ENCODE measurements at places on chromosomes 1 and 21.

DNA sequence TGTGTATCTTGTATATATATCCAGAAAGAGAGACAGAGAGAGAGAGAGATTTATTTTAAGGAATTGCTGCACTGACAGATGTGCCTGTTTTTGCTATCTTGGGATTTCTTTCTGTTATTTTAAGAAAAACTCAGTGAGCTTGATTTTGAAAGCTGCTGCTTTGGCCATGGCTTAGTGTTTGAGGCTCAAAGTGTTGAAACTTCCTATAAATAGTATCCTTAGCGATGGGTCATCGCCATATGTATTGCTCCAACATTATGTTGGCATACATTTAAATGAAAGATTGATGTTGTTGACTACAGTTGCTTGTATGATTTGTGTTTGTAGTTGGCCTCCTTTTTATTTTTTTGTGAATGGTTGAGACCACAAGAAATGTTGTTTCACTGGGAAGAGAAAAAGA lies 29.0 kb upstream of the NTPCR start:
- no peak overlapping the region for H3K27ac ChIP-seq
- no peak for DNase-seq
- no peak overlapping the region for H3K4me3 ChIP-seq
- H3K36me3 ChIP-seq: no peaks in the 10 kb centered on the region
- H3K27me3 ChIP-seq: no peaks in the 10 kb centered on the region

- peak; percentile 30 for DNase-seq
- H3K4me3 ChIP-seq: peak overlapping the region; percentile 83
- no peaks in the 10 kb centered on the region for H3K27me3 ChIP-seq
These were observed 1.2 kb downstream of the ITPKB start for GRCh38 chr1:226737819-226738420.

GRCh38 chr1:183106746-183107145 lies 79.3 kb upstream of the LAMC2 start:
- H3K27ac ChIP-seq: no peak overlapping the region
- no peak overlapping the region for H3K4me3 ChIP-seq
- DNase-seq: no peak
- no peaks in the 10 kb centered on the region for H3K4me1 ChIP-seq

DNA sequence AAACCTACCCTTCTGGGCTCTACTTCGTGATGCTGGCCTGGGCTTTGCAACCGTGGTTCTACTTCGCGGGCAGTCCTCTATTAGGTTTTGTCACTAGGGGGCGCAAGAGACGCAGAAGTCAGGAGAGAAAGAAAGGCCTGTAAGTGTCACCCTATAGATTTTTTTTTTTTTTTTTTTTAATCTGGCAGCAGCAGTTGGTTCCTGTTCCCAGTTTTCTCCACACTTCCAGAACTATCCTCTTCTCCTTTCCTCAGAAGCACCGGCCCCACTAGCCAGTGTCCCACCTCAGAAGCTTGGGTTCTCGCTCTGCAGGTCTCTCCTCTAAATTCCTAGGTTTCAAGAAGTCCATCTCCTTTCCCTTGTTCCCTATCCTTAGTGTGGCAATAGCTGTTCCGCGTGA lies 9.1 kb upstream of the LCE2D start:
- no peaks in the 10 kb centered on the region for H3K4me1 ChIP-seq
- no peak for DNase-seq
- H3K4me3 ChIP-seq: no peak overlapping the region
- no peak overlapping the region for H3K27ac ChIP-seq
- no peaks in the 10 kb centered on the region for H3K36me3 ChIP-seq

GRCh38 chr1:35568975-35569395 lies 4.1 kb upstream of the TFAP2E start:
- no peaks in the 10 kb centered on the region for H3K36me3 ChIP-seq
- H3K27me3 ChIP-seq: no peaks in the 10 kb centered on the region
- no peaks in the 10 kb centered on the region for H3K4me1 ChIP-seq

DNA sequence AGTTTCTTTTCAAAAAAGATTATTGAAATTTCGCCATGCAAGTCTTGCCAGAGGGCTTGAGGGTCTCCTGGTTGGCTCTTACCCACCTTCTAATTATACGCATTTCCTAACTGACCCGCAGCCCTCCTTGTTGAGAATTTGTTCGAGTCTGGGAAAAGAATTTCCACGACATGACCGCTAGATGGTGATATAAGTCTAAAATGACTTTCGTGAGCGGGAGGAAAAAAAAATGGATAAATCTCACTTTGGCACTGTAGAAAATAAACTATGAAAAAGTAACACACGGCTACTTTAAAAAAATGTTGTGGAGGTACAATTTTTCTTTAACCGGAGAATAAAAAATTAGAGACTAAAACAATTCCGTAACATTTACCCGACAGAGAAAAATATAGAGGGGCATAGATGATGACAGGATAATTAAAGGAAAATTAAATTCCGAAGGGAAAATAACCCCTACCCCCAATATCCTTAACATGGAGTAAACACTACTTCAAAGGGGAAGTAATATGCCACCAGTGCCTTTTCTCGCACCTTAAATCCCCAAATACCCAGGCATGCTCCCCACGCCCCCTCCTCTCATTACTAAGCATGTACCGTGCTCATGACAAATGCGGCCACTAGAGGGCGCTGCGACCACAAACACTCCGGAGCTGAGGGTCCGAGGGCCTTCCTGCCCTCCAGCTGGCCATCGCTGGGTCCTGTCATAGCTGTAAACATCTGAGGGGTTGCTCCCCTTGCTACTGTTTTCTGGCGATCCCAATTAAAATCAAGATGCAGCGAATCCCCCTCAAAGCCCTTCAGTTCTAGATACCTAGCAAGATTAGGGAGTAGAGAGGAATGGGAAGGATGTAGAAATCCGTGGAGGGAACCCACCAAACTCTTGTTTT lies 266.9 kb downstream of the ASTN1 start:
- no peaks in the 10 kb centered on the region for H3K4me1 ChIP-seq
- no peaks in the 10 kb centered on the region for H3K36me3 ChIP-seq
- no peaks in the 10 kb centered on the region for H3K27me3 ChIP-seq
- H3K27ac ChIP-seq: no peak overlapping the region
- peak overlapping the region; percentile 26 for H3K4me3 ChIP-seq

- no peaks in the 10 kb centered on the region for H3K4me1 ChIP-seq
- H3K27me3 ChIP-seq: no peaks in the 10 kb centered on the region
- DNase-seq: no peak
- no peak overlapping the region for H3K4me3 ChIP-seq
- no peak overlapping the region for H3K27ac ChIP-seq
These were observed 308.1 kb downstream of the CTH start for GRCh38 chr1:70719154-70719553.

DNA sequence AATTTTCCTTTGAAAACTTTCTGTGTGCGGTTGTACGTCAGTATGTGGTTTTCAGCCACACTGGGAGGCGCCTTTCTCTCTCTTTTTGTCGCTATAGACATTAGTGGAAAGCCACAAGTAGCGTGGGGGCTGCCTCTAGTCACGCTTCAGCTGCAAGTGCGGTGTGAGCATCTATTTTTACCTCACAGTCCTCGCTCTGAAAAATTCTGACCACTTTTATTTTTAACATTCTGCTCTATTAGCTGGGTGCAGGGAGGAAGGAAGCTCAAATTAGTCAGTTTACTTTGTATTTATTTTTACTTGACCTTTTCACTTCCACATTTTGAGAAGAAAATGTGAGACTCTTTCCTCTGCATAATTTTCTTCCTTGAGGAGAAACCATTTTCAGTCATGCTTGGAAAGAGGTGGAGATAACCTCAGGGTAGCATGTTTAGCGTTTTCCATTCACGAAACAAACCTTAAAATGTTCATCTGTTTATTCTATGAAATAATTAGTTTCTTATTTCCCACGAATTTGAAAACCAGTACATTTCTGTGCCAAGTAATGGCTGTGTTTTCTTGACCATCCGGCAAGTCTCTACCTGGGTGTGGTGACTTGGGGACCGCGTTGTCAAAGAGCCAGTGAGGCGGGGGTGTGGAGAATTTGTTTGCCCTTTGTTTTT lies 35.6 kb downstream of the ADARB1 start:
- no peaks in the 10 kb centered on the region for H3K36me3 ChIP-seq
- H3K4me3 ChIP-seq: no peak overlapping the region
- no peaks in the 10 kb centered on the region for H3K27me3 ChIP-seq

GRCh38 chr21:32189688-32190483 lies 89.0 kb downstream of the MIS18A start:
- no peak overlapping the region for H3K4me3 ChIP-seq
- no peak for DNase-seq
- no peak overlapping the region for H3K27ac ChIP-seq
- H3K4me1 ChIP-seq: no peaks in the 10 kb centered on the region

- DNase-seq: no peak
- H3K4me1 ChIP-seq: no peaks in the 10 kb centered on the region
- no peaks in the 10 kb centered on the region for H3K36me3 ChIP-seq
- no peaks in the 10 kb centered on the region for H3K27me3 ChIP-seq
- H3K4me3 ChIP-seq: peak overlapping the region; percentile 37
These were observed 2.8 kb downstream of the LAPTM5 start for GRCh38 chr1:30754684-30755171.

GRCh38 chr21:28761674-28762356 lies 230.9 kb downstream of the LTN1 start:
- no peaks in the 10 kb centered on the region for H3K27me3 ChIP-seq
- H3K27ac ChIP-seq: no peak overlapping the region
- no peaks in the 10 kb centered on the region for H3K4me1 ChIP-seq

DNA sequence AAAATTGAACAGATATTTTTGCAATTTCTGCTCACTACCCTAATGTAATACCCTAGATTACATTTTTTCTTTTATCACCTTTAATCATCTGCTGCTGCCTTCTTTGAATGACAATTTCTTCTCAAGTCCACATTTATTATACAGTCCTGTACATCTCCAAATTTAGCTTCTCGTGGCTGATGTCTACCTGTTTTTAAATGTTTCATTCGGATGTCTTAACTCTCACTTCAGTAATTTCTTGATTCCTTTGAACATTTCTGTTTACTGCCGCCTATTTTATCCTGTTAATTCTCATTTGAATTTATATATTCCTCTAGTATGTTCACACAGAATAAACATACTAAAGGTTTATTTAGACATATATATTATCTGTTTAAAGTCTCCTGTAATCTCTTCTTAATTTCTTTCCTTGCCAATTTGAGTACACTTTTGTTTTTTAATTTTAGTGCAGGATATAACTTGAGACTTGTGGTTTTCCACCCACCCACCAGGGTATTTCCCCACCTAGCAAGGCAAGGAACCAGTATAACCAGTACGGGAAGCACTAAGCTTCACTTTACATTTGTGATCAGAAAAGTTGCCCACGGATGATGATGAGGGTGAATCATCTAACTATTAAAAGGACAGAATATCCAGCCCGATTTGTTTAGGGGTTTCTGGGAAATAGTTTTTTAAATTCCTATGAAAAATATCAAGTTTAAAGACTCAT lies 12.7 kb downstream of the INSL5 start:
- H3K27ac ChIP-seq: no peak overlapping the region
- H3K4me1 ChIP-seq: no peaks in the 10 kb centered on the region
- H3K27me3 ChIP-seq: no peaks in the 10 kb centered on the region
- H3K4me3 ChIP-seq: no peak overlapping the region

GRCh38 chr1:38118976-38119375 lies 72.4 kb upstream of the POU3F1 start:
- no peak overlapping the region for H3K4me3 ChIP-seq
- no peak for DNase-seq
- no peak overlapping the region for H3K27ac ChIP-seq
- H3K4me1 ChIP-seq: no peaks in the 10 kb centered on the region

- DNase-seq: no peak
- peak overlapping the region; percentile 5 for H3K27ac ChIP-seq
- peaks cover 7% of the 10 kb centered on the region for H3K4me1 ChIP-seq
- peak overlapping the region; percentile 13 for H3K4me3 ChIP-seq
- peaks cover 3% of the 10 kb centered on the region for H3K27me3 ChIP-seq
These were observed 133.4 kb downstream of the CASZ1 start for GRCh38 chr1:10662824-10663677.

DNA sequence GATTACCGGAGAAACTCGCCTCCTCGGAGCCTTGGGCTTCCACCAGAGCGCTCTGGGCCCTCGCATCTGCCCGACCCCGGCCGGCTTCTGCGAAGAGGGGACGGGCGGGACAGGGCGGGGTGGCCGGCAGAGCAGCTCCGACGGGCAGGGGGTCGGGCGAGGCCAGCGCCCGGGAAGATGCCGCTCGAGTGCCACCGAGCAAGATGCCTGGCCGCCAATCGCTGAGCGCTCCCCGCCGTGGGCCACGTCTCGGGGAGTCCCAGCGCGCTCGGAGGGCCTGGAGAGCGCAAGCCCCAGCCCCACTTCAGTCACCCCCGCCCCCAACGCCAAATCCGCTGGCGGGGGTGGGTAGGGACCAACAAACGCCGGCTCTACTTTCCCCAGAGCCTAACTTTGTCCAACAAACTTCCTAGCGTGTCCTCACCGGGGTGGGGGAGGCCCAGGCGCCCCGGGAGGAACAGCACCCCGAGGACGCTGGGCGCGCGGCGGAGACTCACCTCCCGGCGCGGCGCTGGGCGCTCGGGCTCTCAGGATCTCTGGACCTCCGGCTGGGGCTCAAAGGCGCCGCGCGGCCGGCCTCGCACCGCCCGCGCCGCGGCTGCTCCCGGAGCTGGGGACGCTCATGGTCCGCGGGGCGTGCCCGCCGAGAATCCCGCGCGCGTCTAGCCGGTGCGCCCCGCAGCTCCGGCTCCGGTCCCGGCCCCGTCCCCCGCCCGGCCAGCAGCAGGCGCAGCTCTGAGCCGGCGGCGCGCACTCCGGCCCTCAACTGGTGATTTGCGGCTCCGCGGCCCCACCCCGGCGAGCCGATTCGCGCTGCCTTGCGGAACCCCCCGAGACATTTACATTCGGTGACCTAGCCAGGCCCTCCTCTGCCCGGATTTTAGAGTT lies at the start of gene BCAR3:
Gene BCAR3, minus strand, starts transcription at position 737 of the 888 bp plus-strand sequence. CDS start 6,907 bp downstream, outside the sequence.
- peak; percentile 71 for DNase-seq
- H3K4me3 ChIP-seq: peak within 1 kb of the TSS; percentile 80
- H3K27ac ChIP-seq: peak within 1 kb of the TSS; percentile 95
- no peaks in the 10 kb centered on the region for H3K36me3 ChIP-seq
- H3K27me3 ChIP-seq: no peaks in the 10 kb centered on the region
- no peaks in the 10 kb centered on the region for H3K4me1 ChIP-seq

DNA sequence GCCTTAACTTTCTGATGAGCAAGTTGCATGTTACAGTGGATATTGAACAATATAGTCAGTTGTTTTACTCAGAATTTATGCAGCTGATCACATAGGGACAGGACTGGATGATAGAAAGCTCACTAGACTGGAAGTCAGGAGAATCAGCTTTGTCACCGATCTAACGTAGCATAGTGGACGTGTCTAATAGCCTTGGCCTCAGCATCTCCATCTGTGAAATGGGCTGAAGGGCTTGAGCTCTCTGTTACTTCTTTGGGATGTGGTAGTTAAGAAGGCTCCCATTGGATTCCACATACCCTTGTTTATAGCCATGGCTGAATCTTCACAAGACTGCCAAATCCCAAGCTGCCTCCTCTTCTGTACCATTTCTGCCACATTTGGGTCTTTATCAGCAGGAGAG lies 190.6 kb downstream of the GRIK1 start:
- DNase-seq: no peak
- no peak overlapping the region for H3K4me3 ChIP-seq
- H3K27me3 ChIP-seq: no peaks in the 10 kb centered on the region
- no peak overlapping the region for H3K27ac ChIP-seq

GRCh38 chr1:60169206-60169605 lies 95.6 kb upstream of the C1orf87 start:
- no peaks in the 10 kb centered on the region for H3K36me3 ChIP-seq
- no peaks in the 10 kb centered on the region for H3K4me1 ChIP-seq
- H3K27me3 ChIP-seq: no peaks in the 10 kb centered on the region
- no peak overlapping the region for H3K27ac ChIP-seq
- no peak for DNase-seq

- H3K4me3 ChIP-seq: no peak overlapping the region
- no peaks in the 10 kb centered on the region for H3K4me1 ChIP-seq
- no peak for DNase-seq
- H3K27me3 ChIP-seq: no peaks in the 10 kb centered on the region
- H3K27ac ChIP-seq: peak overlapping the region; percentile 73
These were observed 221.9 kb downstream of the PBX1 start for GRCh38 chr1:164780863-164781262.

GRCh38 chr1:69787151-69787550 lies 219.4 kb downstream of the LRRC7 start:
- no peaks in the 10 kb centered on the region for H3K4me1 ChIP-seq
- H3K36me3 ChIP-seq: no peaks in the 10 kb centered on the region
- H3K27ac ChIP-seq: no peak overlapping the region
- no peak overlapping the region for H3K4me3 ChIP-seq
- no peaks in the 10 kb centered on the region for H3K27me3 ChIP-seq
